ENCODE measurements at places on chromosomes 7 and 10. TPM values are rescaled to one million over a fixed set of nuclear protein-coding genes. Genes with fewer than 3 reads are reported as not detected.
A peak's percentile ranks its signal among the peaks of the same experiment; 100 is the strongest.

The GIMAP5 gene
- polyA plus RNA-seq: 24.0 TPM

The CTAGE8 gene
- polyA plus RNA-seq: 3.8 TPM

DNA sequence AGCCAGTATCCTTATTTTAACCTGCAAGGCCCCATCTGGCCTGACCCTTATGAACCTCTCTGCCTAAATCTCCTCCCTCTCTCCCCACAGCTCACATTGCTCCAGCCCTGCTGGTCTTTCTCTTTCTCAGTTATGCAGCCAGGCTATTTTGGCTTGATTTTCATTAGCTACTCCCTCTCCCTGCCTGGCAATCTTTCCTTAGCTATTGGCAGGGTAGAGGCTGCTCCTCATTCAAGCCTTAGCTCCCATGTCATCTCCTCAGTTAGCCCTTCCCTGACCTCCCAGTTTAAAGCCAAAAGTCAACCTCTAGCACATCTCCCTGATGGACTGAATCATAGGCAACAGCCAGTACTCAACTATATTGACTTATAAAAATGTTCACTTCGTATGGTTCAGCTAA lies 214.4 kb upstream of the CELF2 start:
- DNase-seq: peak; percentile 90

- DNase-seq: no peak
These were observed 17.9 kb upstream of the BMPER start for GRCh38 chr7:33887266-33887975.

- DNase-seq: no peak
These were observed 3.1 kb upstream of the MRC1 start for GRCh38 chr10:17805921-17806577.

- DNase-seq: no peak
These were observed 35.5 kb downstream of the TASOR2 start for GRCh38 chr10:5720182-5720581.

All from right lung (tissue), 10 donors.